ENCODE measurements at places on chromosomes 6 and 20. TPM values are rescaled to one million over a fixed set of nuclear protein-coding genes. Genes with fewer than 3 reads are reported as not detected.

DNA sequence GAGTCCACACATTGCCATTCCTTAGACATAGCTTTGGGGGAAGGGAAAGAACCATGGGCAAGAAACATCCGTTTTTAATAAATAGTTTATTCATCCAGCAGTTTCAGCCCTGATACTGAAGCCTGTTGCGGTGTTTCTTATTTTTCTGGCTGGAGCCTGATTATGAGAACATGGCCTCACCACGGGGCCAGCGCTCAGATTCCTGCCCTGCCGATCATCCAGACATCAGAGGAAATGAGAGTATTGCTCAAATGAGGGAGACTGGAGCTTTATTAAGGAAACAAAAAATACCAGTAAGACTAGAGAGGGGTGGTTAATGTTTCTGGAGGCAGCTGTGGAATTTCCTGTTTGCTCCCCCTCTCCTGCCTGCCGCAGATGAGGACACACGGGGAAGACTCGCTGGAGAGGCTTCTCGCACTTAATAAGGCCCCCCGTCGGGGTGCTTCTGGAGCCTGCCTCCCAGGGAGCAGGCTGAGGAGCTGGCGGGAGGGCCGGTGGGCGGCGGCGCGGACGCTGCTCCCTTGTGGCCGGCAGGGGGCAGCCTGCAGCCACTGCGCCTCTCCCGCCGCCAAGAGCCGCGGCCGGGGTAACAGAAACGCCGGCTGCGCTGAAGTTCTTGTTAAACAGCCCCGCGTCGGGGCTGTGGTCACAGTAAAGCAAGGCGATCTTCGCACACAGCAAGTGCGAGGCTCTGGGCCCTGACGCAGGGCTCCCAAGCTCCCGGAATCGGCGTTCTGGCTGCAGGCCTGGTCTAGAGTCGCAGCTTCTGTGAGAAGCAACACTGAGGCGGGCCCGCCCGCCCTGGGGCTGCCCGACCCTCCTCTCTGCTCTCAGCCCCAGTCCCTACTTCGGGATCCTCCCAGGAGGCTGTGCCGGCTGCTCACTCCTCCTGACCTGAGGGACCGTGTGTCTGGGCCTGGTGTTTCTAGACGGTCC, 17.5 kb downstream of the LEMD2 start:
- DNase-seq = peak; percentile 68
- H3K27ac ChIP-seq = no peak overlapping the region
- peaks cover 7% of the 10 kb centered on the region for H3K4me1 ChIP-seq
- H3K36me3 ChIP-seq = peaks cover 38% of the 10 kb centered on the region
- H3K4me3 ChIP-seq = no peak overlapping the region

Gene TGM2
- total RNA-seq = 0.38 TPM

DNA sequence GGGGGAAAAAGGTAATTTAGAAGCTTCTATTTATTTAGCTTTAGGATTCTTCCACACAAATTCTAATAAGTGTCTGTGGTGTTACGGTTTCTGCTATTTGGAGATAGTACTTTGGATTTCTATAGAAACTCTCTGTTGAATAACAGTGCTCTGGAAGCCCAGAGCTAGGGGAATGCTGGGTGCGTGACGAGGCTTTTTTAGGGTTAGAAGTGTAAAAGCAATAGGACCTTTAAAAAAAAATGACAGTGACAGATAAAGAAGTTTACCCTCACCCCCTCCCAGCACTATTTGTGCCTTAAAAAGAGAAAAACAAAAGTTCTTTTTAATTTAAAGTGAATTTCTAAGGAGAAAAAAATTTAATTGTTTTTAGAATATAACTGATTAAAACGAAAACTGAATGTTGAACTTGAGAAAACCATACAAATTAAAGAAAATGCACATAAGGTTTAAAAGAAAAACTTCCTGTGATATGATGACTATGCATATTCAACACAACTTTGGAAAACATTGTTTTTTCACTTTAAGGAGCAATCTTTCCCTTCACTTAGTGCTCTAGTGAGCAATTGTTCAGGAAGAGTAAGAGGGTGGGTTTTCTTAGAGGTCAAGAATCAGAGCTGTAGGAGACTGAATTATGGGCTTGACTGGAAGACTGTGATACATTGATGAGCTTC, 89.6 kb upstream of the RIPOR2 start:
- peak overlapping the region; percentile 81 for H3K27ac ChIP-seq
- no peaks in the 10 kb centered on the region for H3K27me3 ChIP-seq
- no peak for DNase-seq
- peaks cover 61% of the 10 kb centered on the region for H3K4me1 ChIP-seq

Gene SLC12A5
- total RNA-seq = not detected

DNA sequence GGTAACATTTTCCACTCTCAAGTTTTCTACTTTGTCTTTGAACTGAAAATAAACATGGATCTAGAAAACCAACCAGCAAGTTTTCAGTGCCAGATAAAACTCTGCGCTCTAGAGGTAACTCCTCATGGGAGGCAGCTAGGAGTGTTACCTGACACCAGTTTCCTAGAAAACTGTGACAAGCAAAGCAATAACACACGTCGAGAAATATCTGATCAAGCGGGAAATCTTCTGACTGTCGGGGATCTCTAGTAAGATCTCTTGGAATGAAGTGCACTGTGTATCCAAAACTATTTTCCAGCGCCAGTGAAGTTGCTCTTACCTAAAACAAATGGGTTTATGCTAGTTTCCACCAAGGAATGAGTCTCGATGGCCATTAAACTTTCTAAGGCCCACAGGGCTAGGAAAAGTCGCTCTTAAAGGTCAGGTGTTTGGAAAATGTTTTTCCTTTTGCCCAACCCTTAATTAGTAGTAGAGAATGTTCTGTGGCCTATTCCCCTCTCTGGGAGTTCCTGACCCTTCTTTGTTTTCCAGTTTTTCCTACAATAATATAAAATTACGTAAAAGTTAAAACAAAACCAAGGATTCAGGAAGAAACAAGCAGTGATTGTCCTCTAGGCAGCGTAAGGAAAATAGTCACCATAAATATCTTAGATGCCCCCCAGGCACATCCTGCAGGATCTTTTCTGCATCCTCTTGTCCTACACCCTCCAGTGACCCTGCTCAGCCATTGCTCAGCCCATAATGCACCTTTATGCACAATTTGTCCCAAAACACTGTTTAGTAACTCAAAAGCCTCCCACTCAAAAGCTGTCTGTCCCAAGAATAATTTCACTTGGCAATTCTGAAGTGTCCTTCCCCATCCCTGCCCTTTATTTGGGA, 137.7 kb upstream of the AKAP12 start:
- peaks cover 21% of the 10 kb centered on the region for H3K4me1 ChIP-seq
- H3K36me3 ChIP-seq = peaks cover 20% of the 10 kb centered on the region
- no peak overlapping the region for H3K27ac ChIP-seq
- H3K27me3 ChIP-seq = no peaks in the 10 kb centered on the region
- no peak for DNase-seq

Gene FAM209B
- total RNA-seq = 0.80 TPM

DNA sequence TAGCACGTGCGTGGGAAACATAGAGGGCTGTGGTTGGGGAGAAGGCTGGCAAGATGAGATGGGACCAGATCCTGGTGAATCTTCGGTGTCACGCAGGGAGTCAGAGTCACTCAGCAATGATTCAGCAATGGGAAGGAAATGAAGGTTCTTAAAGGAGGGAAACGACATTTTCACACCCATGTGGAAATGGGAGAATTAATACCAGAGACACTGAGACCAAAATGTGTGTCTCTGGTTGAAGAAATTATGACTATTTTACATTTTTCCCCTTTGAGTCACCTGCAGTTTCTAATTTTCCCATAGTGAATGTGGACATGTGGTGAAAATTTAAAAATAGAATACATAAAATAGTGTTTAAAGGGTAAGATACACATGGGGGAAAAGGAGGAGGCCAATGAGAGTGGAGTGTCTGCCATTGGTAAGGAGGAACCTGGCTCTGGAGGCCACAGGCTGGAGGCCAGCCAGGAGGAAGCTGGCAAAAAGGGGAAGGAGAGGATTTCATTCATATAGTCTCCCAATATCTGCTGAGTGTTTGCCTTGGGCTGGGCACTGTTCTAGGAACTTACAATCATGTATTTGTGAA, 17.5 kb downstream of the NRN1 start:
- no peaks in the 10 kb centered on the region for H3K36me3 ChIP-seq
- no peak overlapping the region for H3K4me3 ChIP-seq
- no peak for DNase-seq
- H3K4me1 ChIP-seq = peaks cover 16% of the 10 kb centered on the region

Gene GABRR1
- not detected for total RNA-seq

DNA sequence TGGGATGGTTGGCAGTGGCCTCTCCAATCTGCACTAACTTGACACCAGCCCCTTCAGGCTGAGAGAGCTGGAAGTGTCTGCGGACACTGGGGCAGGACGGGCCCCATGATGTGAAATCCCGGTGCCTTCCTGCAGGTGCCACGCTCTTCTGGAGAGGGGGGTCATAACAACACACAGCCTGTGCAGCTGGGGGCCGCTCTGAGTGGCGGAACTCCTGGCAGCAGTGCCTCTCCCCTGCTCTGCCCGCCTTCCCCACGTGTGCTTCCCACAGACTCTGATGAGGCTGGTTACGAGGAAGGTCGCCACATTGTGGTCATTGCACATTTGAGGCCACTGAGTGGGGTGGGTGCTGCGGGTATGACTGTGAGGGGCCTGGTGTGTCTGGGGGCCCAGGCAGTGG, 145.2 kb downstream of the DTNBP1 start:
- peaks cover 68% of the 10 kb centered on the region for H3K36me3 ChIP-seq
- H3K27ac ChIP-seq = no peak overlapping the region
- H3K4me3 ChIP-seq = no peak overlapping the region
- no peak for DNase-seq

GRCh38 chr6:15515660-15516375, 147.0 kb downstream of the DTNBP1 start:
- H3K4me3 ChIP-seq = no peak overlapping the region
- no peak for DNase-seq
- H3K27ac ChIP-seq = no peak overlapping the region

- peaks cover 43% of the 10 kb centered on the region for H3K27me3 ChIP-seq
- no peak overlapping the region for H3K27ac ChIP-seq
- H3K4me3 ChIP-seq = no peak overlapping the region
- DNase-seq = no peak
- H3K36me3 ChIP-seq = no peaks in the 10 kb centered on the region
- no peaks in the 10 kb centered on the region for H3K4me1 ChIP-seq
Observed at GRCh38 chr6:46186583-46186982, 15.8 kb upstream of the ENPP5 start.

Measured in activated CD4-positive, alpha-beta memory T cell treated with anti-CD3 and anti-CD28 coated beads, Interleukin-2, amount 10 ng/mL, durations not matched to agents 7 days and 5 days (primary cell).